ENCODE measurements at places on chromosomes 11 and 22.
A peak's percentile ranks its signal among the peaks of the same experiment; 100 is the strongest.

GRCh38 chr11:69601011-69601975, 39.7 kb upstream of the CCND1 start:
- DNase-seq = no peak
- no peak overlapping the region for H3K27ac ChIP-seq
- no peaks in the 10 kb centered on the region for H3K27me3 ChIP-seq
- no peak overlapping the region for H3K4me3 ChIP-seq
- H3K4me1 ChIP-seq = peaks cover 23% of the 10 kb centered on the region

GRCh38 chr22:31089160-31090100, 8.3 kb downstream of the SMTN start:
- H3K4me1 ChIP-seq = peaks cover under 1% of the 10 kb centered on the region
- H3K27me3 ChIP-seq = no peaks in the 10 kb centered on the region
- H3K27ac ChIP-seq = no peak overlapping the region
- H3K4me3 ChIP-seq = no peak overlapping the region
- DNase-seq = peak; percentile 60

- no peak for DNase-seq
- H3K27ac ChIP-seq = no peak overlapping the region
- no peaks in the 10 kb centered on the region for H3K36me3 ChIP-seq
- no peaks in the 10 kb centered on the region for H3K27me3 ChIP-seq
- peaks cover 68% of the 10 kb centered on the region for H3K4me1 ChIP-seq
These were observed 131.6 kb downstream of the MAML2 start for GRCh38 chr11:96211436-96211835.

DNA sequence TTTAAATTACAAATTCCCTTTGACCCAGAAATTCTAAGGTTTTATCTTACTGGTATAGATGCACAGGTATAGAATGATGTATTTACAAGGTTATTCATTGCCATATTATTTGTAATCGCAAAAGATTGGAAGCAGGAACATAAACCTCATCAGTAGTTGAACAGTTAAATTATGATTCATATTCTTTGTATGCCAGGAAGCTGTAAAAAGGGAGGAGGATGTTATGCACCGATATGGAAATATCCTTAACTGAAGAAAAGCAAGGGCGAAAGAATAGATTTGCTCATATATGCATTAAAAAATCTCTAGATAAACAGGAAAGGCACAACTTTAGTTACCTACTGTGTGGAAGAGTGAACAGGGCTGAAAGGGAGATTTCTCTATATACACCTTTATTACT, 36.7 kb downstream of the PPFIA1 start:
- H3K36me3 ChIP-seq = peaks cover 20% of the 10 kb centered on the region
- H3K4me1 ChIP-seq = peaks cover 33% of the 10 kb centered on the region
- DNase-seq = no peak
- no peak overlapping the region for H3K4me3 ChIP-seq

GRCh38 chr11:8268530-8269400, 5.1 kb upstream of the LMO1 start:
- peaks cover 79% of the 10 kb centered on the region for H3K27me3 ChIP-seq
- H3K27ac ChIP-seq = no peak overlapping the region
- H3K4me1 ChIP-seq = peaks cover 10% of the 10 kb centered on the region
- peak overlapping the region; percentile 67 for H3K4me3 ChIP-seq
- H3K36me3 ChIP-seq = no peaks in the 10 kb centered on the region
- DNase-seq = peak; percentile 50

- peak overlapping the region; percentile 86 for H3K27ac ChIP-seq
- H3K4me3 ChIP-seq = no peak overlapping the region
- H3K4me1 ChIP-seq = peaks cover 48% of the 10 kb centered on the region
- DNase-seq = no peak
These were observed 726.7 kb downstream of the METTL15 start for GRCh38 chr11:28834877-28835276.

DNA sequence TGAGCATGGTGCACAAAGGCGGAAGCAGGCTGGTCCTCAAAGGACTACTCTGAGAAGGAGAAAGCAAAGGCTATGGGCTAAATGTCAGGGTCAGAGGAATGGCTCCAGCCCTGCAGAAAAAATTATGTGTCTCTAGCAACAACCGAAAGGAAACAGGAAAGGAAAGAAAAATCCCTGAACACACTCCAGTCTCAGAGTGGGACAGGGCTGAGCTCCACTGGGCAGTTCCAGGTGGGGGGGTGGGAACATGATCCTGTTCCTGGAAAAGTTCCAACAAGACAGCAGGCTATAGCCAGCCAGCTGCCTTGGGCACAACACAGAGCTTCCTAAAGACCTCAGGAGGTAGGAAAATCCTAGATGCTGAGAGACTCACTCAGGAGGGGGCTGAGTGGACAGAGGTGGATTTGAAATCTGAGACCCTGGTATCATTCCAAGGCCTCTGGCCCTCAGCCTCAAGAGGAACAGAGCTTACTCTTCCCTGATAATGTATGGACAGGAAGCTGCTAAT, 1088.2 kb downstream of the TBC1D22A start:
- H3K4me3 ChIP-seq = no peak overlapping the region
- peaks cover 4% of the 10 kb centered on the region for H3K27me3 ChIP-seq
- H3K36me3 ChIP-seq = no peaks in the 10 kb centered on the region
- no peak for DNase-seq
- peaks cover 5% of the 10 kb centered on the region for H3K4me1 ChIP-seq

DNA sequence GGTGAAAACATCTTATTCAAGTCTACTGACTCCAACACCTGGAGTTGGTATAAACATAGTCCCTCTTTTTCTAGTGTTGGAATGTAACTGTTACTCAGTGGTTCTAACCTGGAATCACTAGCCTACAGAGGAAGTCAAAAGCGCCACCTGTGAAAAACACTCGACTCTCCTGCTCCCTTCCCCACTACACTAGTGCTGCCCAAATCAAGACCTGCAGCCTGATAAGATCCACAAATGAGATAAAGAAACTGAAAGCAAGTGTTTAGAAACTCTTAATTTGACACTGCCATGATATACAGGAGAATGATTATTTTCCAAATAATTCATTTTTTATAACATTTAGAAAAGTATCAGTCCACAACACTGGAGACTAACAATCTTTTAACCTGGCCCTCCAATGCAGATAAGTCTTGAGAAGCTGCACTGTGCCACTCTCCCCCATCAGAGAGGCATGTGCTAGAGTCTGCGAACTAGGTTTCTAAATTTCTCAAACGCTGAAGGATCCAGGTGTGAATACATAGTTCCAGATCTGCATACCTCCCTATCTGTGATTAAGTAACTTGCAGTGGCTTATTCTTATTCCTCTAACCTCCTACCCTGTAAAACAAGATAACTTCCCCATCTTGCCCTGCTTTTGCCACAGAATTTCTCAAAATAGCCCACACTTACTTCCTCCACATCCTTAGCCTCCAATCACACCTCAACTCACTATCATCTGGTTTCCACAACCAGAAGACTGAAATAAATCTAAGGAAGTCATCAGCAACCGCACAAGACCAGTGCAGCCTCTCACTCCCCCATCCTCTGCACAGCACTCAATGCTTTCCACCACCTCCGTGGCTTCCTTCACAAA, 88.1 kb downstream of the RRAS2 start:
- H3K27me3 ChIP-seq = no peaks in the 10 kb centered on the region
- peaks cover 72% of the 10 kb centered on the region for H3K36me3 ChIP-seq
- peaks cover 14% of the 10 kb centered on the region for H3K4me1 ChIP-seq
- DNase-seq = no peak
- peak overlapping the region; percentile 50 for H3K27ac ChIP-seq

DNA sequence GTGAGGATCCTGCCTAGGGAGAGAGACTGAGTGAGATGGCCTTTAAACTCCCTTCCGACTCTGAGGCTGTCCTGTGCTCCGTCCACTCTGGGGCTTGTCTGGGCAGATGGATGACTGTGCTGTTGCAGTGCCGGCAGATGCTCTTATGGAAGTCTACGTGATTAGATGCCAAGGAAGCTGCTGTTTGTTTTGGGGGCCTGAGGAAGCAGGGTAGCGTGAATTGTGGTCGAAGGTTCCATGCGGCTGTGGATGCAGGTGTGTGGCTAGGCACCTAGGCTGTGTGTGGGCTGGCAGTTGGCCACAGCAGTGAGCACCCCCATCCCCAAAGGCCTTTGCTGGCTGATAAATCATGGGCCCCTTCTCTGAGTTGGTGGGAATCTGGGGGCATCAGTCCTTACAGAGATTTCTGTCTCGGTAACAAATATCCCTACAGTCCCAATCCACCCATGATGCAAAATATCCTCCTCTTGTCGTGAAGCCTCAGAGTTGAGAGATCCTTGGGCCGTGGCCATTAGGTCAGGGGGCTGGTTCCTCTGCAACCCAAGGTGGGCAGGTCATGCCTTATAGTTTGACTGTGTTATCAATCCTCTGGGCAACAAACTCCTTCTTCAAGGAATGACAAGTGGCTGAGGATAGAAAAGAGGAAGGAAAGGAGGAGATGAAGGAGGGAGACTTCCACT, 31.2 kb downstream of the AMPD3 start:
- H3K4me3 ChIP-seq = no peak overlapping the region
- H3K36me3 ChIP-seq = no peaks in the 10 kb centered on the region
- H3K4me1 ChIP-seq = peaks cover 6% of the 10 kb centered on the region
- DNase-seq = no peak

- peaks cover 36% of the 10 kb centered on the region for H3K36me3 ChIP-seq
- no peaks in the 10 kb centered on the region for H3K4me1 ChIP-seq
- peaks cover 33% of the 10 kb centered on the region for H3K27me3 ChIP-seq
- no peak overlapping the region for H3K4me3 ChIP-seq
- DNase-seq = no peak
These were observed 173.9 kb upstream of the SYN3 start for GRCh38 chr22:33232071-33232470.

GRCh38 chr22:30017375-30018223, 62.7 kb upstream of the HORMAD2 start:
- no peak overlapping the region for H3K4me3 ChIP-seq
- H3K27me3 ChIP-seq = no peaks in the 10 kb centered on the region
- no peak for DNase-seq

DNA sequence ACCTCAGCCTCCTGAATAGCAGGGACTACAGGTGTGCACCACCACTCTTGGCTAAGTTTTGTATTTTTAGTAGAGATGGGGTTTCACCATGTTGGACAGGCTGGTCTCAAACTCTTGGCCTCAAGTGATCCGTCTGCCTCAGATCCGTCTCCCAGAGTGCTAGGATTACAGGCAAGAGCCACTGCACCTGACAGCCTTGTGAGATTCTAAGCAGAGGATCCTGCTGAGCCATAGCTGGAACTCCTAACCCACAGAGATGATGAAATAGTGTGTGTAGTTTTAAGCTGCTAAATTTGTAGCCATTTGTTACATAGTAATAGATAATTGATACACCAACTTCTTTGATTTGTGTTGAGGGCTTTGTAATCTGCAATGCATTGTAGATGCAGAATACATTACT, 51.1 kb downstream of the CLMP start:
- H3K36me3 ChIP-seq = peaks cover 11% of the 10 kb centered on the region
- no peaks in the 10 kb centered on the region for H3K27me3 ChIP-seq
- no peak overlapping the region for H3K27ac ChIP-seq
- no peak for DNase-seq
- peaks cover 27% of the 10 kb centered on the region for H3K4me1 ChIP-seq

GRCh38 chr22:17914474-17914873, 109.9 kb downstream of the MICAL3 start:
- no peaks in the 10 kb centered on the region for H3K36me3 ChIP-seq
- DNase-seq = no peak
- no peak overlapping the region for H3K4me3 ChIP-seq
- no peaks in the 10 kb centered on the region for H3K27me3 ChIP-seq
- H3K27ac ChIP-seq = no peak overlapping the region
- H3K4me1 ChIP-seq = peaks cover 26% of the 10 kb centered on the region

GRCh38 chr11:69311767-69312385, 17.9 kb downstream of the MYEOV start:
- H3K4me3 ChIP-seq = no peak overlapping the region
- H3K27ac ChIP-seq = no peak overlapping the region
- no peak for DNase-seq
- H3K36me3 ChIP-seq = no peaks in the 10 kb centered on the region
- no peaks in the 10 kb centered on the region for H3K27me3 ChIP-seq
- H3K4me1 ChIP-seq = no peaks in the 10 kb centered on the region

GRCh38 chr11:43548916-43549315, 131.6 kb upstream of the HSD17B12 start:
- H3K27ac ChIP-seq = no peak overlapping the region
- peaks cover 68% of the 10 kb centered on the region for H3K27me3 ChIP-seq
- H3K4me1 ChIP-seq = peaks cover 20% of the 10 kb centered on the region
- DNase-seq = no peak
- no peak overlapping the region for H3K4me3 ChIP-seq

DNA sequence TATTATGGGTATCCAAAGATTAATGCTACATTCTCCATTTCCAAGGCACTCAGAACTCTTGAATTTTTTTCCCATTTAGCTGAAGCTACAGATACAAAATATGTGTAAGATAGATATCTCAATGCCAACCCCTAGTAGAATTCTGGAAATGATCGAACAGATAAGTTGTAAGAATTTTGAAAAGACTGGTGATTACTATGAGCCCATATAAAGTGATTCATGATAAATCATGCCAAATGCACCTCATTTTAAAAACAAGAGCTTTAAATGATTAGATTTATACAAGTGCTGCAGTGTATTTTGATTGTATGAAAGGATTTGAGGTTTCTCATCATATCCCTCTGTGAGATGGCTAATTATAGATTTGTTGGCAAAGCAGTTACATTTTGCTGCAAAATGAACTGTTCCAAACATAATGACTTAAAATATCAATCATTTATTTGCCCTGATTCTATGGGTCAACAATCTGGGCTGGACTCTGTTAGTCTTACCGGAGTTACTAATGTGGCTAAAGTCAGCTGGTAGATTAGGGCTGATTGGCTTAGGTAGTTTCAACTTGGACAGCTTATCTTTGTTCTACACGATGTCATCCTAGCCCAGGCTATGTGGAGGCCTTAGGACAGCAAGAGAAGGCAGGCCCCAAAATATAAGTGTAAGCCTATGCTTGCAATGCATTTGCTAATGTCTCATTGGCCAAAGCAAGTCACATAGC, 3.4 kb downstream of the OR10V1 start:
- no peak for DNase-seq
- H3K36me3 ChIP-seq = no peaks in the 10 kb centered on the region
- no peak overlapping the region for H3K4me3 ChIP-seq
- H3K27ac ChIP-seq = no peak overlapping the region

DNA sequence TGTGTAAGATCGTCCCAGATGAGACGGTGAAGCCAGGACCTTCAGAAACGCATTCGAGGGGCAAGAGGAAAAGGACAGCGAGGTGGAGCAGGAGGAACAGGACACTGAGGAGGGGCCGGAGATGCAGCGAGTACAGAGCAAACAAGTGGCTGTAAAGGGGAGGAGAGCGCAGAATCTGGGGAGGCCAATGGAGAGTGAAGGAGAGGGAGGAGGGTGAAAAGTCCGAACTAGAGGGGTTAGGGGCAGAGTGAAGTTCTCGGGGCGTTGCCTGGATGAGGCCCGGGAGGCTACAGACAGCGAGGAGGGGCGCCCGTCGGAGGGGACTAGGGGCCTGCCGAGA, 8.8 kb upstream of the PPIL2 start:
- H3K4me1 ChIP-seq = peaks cover 21% of the 10 kb centered on the region
- no peak for DNase-seq
- peaks cover 13% of the 10 kb centered on the region for H3K36me3 ChIP-seq
- H3K4me3 ChIP-seq = peak overlapping the region; percentile 62

DNA sequence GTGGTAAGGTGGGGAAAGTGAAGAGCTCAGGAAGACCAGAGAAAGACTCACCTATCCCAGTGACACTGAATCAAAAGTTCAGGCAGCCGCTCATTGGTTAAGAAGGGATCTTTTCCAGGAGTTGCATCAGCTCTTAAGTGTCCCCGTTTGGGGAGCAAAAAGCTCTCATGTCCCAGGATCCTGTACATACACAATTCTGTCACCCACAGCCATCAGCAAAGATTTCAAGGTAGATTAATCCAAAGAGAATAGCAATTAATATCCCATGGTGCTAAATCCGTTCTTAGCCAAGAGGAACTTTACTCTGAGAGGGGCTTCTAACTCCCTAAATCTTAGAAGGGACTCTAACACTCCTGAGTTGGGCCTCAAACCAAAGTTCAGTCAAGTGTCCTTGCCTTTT, 19.3 kb downstream of the FOLR3 start:
- H3K27me3 ChIP-seq = peaks cover 12% of the 10 kb centered on the region
- no peak overlapping the region for H3K4me3 ChIP-seq
- DNase-seq = no peak
- H3K27ac ChIP-seq = no peak overlapping the region
- no peaks in the 10 kb centered on the region for H3K4me1 ChIP-seq
- 0 out of 2 replicates have a peak, but pooled peaks cover 3% of the 10 kb centered on the region for H3K36me3 ChIP-seq
